ENCODE measurements at places on chromosomes 16 and 17.

- peak; percentile 45 for DNase-seq
These were observed 720 bp downstream of the METRN start for GRCh38 chr16:715477-716199.

- DNase-seq = no peak
These were observed 105.7 kb downstream of the CDH13 start for GRCh38 chr16:82732461-82732860.

GRCh38 chr16:3530371-3530914 lies 29.6 kb downstream of the CLUAP1 start:
- no peak for DNase-seq

DNA sequence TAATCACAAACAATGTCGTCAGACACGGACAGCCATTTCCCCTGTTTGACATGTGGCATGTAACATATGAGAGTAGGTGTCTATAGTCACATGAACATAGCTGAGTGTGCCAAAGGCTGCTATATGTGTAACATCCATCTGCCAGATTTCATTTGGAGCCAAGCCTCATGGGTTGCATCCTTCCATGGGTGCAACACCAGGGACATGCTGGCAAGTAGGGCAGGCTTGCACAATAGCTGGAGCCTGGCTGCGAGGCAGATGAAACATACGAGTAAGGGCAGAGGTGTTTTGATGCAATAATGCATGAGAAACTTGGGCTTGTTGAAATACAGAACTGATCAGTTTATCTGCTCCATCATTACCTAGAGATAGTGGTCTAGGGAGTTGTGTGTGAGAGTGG lies 9.0 kb upstream of the ZNF689 start:
- no peak for DNase-seq

DNA sequence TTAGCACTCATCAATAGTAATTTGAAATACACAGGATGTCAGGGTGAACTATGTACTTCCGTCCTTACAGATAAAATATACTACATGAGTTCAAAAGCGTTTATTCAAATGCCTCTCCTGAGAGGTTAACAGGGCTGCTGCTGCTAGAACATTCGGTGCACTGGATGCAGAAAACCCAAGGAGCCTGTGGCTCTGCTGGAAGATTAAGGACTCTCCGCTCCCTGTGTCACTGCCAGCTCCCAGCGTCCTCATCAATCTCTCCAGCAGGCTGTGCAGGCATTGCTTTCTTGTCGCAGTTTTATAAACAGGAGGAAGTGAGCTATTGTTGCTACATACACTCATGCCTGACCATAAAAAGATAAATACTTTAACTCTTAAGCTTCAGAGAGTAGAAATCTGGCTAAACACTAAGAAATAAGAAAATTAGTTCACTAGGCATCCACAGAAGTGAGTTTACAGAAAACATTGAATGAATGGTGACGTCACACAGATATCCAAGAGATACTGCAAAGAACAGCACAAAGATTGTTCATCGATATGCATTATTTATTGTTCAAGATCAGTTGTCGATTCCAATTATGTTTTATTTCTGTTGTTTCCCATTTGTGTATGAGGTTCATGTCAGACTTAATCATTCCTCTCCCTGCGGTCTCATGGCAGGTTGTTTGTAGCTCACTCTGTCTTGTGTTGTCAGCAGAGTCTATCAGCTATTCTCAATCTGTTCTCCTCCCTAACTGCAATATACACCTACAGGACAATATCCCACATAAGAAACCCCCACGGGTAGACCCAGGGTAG lies 127.9 kb upstream of the MON1B start:
- no peak for DNase-seq

DNA sequence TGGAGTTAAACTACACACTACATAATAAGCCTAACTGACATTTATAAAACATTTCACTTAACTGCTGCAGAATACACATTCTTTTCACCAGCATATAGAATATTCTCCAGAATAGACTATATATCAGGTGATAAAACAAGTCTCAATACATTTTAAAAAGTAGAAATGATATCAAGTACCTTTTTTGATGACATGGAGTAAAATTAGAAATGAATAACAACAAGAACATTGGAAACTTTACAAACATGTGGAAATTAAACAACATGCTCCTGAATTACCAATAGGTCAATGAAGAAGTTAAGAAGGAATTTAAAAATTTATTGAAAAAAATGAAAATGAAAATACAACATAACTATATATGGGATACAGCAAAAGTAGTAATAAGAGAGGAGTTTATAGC lies 47.5 kb upstream of the CES5A start:
- no peak for DNase-seq

- peak; percentile 6 for DNase-seq
These were observed 26.6 kb downstream of the LGALS9 start for GRCh38 chr17:27657620-27658019.

DNA sequence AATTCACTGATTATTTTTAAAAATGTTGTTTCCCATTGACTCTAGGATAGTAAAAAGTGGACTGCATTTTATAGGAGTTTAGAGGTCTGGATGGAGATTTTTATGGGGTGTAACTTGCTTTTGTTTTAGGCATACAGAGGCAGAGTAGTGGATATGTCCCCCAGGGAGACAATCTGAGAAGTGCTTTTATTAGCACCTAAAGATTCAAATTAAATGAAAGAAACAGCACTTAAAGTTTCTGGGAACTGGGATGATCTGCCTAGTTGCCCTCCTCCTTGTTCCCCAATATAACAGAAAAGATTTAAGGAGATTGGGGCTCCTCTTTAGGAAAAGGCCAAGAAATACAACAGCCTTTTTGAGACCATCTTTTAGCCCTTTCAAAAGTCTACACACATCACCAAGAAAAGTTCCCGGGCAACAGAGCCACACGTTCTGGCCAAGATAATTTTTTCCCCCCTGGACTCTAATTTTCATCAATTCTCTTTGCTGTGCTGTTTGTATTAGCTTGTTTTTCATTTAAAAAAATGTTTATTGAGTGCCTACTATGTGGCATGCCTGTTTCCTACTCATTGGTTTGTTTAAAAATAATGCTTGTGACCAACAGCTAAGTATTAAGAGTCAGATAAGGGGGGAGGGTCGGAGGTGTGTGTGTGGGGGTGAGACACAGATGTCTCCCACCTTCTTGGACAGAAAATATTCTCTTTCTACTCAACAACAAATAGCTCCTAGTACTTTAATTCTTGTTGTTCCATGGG lies 2.5 kb upstream of the IGF2BP1 start:
- no peak for DNase-seq

- no peak for DNase-seq
These were observed 59.8 kb upstream of the SMIM36 start for GRCh38 chr17:55571095-55571494.

DNA sequence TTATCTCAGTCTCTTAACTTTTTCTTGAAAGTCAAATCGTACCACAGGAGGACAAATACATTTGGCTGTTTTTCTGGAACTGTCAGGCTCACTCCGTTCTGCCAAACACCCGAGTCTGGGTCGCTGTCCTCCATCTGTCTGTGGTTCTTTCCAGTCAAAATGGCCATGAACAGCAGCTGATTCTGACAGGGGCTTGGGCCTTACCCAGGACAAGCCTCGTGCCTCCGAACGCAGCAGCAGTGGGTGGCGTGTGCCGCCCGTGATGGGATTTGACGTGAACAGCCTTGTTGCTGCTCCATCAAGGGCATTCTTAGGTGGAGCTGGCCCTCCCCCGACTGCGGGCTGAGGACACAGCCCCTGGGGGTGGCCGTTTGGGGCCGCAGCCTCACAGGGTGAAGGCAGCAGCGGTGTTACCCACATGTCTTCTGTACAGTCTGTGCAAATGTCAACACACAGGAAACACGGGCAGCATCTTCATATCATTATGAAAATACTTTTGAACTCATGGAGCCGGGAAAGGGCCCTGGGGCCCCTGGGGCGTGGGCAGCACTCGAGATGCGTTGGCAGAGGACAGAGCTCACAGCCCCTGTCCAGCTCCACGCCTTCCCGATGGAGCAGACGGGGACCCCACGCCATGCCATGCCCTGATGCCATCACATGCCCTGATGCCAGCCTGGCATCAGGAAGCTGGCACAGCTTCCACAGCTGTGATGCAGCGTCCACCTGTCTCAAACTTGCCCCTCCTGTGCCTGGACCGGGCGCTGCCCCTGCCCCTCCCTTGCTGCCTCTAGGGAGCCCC lies 8.6 kb upstream of the ACSF3 start:
- DNase-seq = no peak

- peak; percentile 32 for DNase-seq
These were observed 38.8 kb downstream of the IST1 start for GRCh38 chr16:71933913-71934695.

- no peak for DNase-seq
These were observed 2.5 kb downstream of the RNF166 start for GRCh38 chr16:88703486-88704309.

GRCh38 chr17:79959042-79959441 lies 76.6 kb downstream of the TBC1D16 start:
- no peak for DNase-seq

DNA sequence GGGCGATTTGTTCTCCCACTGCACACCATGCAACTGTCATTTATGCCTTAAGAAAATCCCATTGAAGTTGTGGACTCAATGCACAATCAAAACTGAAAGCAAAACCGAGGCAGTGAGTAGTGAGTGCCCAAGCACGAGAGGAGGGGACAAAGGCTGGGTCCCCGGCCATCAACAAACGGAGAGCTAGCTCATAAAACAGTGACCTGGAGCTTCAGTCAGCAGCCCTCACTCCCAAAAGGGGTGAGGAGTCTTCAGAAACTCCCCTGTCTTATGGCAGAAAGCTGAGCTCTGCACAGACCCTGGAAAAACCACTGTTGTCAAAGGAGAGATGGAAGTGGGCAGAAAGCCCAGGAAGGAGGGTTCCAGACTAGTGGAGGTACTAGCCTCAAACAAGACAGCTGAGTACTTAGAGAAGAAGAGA lies 96.9 kb downstream of the ADCY9 start:
- DNase-seq = no peak

DNA sequence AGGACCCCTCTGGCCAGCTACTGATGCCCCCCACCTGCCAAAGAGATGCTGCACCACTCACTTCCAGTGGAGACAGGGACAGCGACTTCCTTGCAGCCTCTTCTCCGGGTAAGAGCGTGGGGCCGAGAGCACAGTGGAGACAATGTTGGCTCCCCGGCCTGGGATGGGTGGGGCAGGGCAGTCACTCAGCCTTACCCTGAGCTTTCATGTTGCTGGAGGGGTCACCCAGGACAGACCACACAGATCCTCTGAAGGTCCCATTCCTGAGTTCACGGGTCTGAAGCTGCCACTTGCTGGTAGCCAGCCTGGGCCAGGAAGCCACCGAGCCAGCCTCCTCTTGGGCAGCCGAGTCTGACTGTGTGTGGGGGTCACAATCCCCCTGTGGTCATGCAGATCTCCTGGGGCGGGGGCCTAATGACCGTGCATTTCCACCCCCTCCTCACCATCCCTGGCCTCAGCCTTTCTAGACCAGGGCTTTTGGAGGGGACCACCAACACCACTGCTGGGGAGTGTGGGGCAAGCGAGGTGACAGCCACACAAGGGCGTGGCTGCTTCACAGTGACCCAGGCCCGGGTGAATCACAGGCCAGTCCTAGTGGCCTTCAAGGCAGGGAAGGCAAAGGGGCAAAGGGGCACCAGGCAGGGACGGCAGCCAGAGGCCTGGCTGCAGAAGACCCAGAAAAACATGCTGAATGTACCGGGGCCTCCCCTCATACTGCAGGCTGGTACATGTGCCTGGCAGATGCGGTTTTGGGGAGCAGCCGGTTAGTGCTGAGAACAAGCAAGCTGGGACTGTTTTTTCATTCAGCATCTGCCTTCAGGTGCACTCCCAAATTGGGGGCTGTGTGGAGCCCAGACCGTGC lies 10.4 kb downstream of the TAF1C start:
- DNase-seq = no peak
